Omental fat pad (tissue), 4 donors: ENCODE measurements at places on chromosomes 11 and 22. TPM values are rescaled to one million over a fixed set of nuclear protein-coding genes. Genes with fewer than 3 reads are reported as not detected.
A peak's percentile ranks its signal among the peaks of the same experiment; 100 is the strongest.

The GTSE1 gene
- 2.5 TPM for total RNA-seq

The SPATA19 gene
- total RNA-seq, result not detected

DNA sequence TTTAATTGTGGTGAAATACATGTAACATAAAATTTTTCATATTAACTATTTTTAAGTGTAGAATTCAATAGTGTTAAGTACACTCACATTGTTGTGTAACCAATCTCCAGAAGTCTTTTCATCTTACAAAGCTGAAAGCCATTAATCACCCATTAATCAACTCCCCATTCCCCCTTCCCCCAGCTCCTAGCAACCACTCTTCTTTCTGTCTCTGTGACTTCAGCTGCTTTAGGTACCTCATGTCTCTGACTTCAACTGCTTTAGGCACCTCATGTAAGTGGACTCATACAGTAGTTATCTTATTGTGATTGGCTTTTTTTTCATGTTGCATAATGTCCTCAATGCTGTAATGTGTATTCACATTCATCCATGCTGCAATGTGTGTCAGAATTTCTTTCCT is 150.8 kb upstream of the NTM start:
- no peak for DNase-seq

- no peak for DNase-seq
These were observed 360.3 kb upstream of the SYN3 start for GRCh38 chr22:33418484-33418883.

- DNase-seq, result no peak
These were observed 6.1 kb downstream of the MRPL11 start for GRCh38 chr11:66432597-66432996.

The PTDSS2 gene
- total RNA-seq, result 45.2 TPM

The NXPE1 gene
- not detected for total RNA-seq

DNA sequence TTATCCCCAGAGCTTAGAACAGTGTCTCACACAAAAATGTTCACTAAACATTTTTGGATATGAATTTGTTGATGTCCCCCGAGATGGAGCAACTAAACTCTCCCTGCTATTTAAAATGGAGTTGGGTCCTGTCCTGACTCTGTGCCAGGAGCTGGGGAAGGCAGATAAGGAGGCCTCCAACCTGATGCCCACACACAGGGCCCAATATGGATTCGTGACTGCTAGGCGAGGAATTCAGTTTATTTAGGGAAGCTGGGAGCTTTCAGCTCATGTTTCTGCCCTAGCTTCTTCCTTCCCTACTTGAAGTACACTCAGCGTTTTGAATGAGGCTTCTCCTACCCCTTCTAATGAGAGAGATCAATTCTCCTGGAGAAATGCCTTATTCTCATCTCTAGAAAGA is 373.0 kb upstream of the LARGE1 start:
- no peak for DNase-seq

DNA sequence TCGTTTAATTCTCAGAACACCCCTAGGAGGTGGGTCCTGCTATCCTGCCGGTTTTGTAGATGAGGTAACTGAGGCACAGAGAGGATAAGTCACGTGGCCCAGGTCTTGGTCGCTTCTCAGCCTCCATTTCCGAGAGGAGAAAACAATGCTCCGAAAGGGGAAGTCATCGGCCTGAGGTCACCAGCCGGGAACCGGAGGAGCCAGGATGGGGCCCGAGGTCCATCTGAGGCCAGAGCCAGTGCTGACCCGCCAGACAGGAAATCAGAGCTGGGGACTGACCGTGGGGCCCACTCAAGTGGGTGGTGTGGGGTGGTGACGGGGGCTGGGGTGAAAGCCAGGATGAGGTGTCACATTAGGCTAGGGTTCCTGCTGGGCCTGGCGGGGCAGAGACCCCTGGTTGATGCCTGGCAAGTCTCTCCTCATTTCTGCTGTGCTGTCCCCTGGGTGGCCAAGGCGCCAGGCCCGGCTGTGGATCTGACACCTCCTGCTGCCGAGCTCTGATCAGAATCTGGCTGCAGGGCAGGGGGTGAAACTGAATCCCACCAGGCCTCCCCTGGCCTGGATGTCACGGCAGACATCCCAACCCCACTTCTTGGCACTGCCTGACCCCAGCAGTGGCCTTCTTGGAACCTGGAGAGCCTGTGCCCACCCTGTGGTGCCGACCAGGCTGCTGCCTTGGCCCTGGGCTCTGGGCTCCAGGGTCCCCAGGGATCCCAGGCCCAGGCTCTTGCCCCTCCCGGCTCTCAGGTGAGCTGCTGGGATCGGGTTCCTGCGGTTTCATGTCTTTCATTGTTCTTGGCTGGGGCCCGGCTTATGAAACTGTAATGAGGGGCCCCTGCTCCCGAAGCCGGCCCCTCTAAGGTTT is 12.0 kb downstream of the TRIOBP start:
- DNase-seq, result no peak

The TUB gene
- 24.4 TPM for total RNA-seq

GRCh38 chr11:2825889-2826678 is 59.5 kb downstream of the CDKN1C start:
- peak; percentile 70 for DNase-seq

GRCh38 chr11:16226245-16226644 is 130.1 kb downstream of the SOX6 start:
- DNase-seq, result no peak

- no peak for DNase-seq
These were observed 106.8 kb downstream of the TRIM29 start for GRCh38 chr11:120031156-120031555.

DNA sequence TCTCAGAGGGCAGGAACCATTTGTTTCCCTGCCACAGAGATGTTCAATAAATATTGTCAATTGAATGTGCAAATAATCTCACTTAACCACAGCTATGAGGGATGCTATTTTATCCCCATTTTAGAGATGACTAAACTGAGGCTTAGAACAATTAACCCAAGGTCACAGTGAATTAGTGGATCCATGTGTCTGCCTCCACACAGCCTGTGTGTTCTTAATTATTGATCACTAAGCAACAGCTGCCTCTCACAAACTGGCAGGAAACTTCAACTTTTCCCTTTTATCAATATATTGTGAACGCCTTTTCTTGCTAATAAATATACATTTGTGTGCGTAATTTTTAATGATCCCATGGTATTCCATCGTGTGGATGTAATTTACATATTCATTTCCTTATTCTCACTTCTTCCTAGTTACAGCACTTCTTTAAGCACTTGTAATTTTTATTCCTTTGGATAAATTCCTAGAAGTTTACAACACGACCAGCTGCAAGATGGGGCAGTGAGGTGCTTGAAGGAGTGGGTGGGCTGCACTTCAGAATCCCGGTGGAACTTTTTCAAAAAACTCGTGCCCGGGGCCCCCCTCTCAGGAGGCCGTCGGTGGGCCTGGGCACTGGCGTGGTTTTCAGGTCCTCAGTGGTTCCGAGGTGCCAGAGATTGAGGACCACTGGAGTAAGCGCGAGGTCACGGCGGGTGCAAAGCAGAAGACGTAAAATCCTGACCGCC is 915 bp upstream of the SREBF2 start:
- DNase-seq, result no peak

DNA sequence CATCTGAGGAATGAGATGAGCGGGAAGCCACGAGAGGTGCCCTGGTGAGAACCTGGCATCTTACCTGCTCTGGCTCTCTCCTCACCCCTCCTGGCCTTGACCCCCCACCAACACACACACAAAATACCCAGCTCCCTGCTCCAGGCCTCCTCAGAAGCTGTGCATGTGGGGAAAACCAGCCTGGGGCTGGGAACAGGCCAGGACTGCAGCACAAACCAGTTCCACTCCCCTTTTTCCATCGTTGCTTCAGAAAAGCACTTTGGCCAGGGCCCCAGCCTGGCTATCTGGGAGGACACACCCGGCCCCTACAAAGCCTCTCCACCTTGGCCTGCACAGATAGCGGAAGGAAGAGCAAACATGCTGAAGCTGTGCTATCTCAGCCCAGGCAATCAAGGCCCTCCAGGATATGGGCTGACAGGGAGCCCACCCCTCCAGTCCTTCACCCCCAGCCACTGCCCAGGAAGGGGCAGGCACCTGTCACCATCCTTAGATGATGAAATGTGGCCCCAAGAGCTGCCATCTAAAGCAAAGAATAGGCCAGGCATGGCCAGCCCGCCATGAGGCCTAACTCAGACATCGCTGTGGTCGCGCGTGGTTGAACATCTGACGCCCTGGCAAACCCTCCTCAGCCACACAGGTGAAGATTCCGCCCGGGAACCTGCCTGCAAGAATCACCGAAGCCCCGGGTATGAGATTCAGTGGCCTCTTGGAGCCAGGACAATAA is 35.4 kb downstream of the PISD start:
- no peak for DNase-seq

The DBX1 gene
- total RNA-seq, result not detected

The GAL3ST3 gene
- not detected for total RNA-seq

DNA sequence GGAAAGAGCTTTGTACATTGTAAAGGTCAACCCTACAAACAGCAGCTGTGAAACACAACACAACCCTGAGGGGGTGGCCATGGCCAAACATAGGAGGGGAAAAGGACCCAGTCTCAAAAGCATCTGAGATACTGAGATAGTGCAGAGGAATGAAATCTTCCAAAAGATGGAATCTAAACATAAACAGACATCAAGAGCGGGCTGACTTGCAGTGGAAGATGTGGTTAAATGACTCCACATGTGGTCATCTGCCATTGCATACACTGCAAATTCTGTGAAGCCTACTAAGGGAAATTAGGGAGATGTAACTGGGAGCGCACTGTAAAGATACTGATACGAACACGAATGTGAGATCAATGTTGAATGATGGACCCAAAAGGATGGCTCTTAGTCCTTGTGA is 22.0 kb downstream of the BDNF start:
- no peak for DNase-seq

The KRTAP5-7 gene
- total RNA-seq, result not detected

- DNase-seq, result no peak
These were observed 434 bp downstream of the BANF1 start for GRCh38 chr11:66002648-66003225.

- DNase-seq, result no peak
These were observed 79.6 kb downstream of the CELSR1 start for GRCh38 chr22:46457502-46458488.

DNA sequence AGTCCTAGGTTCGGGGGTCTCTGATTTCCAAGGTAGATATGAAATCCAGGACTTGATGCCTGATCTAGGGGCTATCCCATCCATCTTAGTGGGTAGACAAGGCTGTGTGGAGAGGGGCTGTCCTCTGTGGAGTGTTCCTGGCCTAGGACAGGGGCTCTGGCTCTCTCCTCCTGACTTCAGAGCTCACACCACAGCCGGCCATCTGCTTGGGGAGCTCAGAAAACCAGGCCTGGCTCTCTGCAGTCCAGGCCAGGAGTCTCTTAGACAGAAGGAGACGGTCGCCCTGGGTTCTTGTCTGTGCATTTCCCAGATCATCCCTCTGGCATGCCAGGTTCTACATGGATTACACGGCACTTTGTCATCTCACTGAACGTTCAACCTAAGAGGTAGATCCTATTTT is 17.9 kb downstream of the TUB start:
- DNase-seq, result no peak

- DNase-seq, result no peak
These were observed 5.0 kb downstream of the NAGA start for GRCh38 chr22:42065438-42066125.

DNA sequence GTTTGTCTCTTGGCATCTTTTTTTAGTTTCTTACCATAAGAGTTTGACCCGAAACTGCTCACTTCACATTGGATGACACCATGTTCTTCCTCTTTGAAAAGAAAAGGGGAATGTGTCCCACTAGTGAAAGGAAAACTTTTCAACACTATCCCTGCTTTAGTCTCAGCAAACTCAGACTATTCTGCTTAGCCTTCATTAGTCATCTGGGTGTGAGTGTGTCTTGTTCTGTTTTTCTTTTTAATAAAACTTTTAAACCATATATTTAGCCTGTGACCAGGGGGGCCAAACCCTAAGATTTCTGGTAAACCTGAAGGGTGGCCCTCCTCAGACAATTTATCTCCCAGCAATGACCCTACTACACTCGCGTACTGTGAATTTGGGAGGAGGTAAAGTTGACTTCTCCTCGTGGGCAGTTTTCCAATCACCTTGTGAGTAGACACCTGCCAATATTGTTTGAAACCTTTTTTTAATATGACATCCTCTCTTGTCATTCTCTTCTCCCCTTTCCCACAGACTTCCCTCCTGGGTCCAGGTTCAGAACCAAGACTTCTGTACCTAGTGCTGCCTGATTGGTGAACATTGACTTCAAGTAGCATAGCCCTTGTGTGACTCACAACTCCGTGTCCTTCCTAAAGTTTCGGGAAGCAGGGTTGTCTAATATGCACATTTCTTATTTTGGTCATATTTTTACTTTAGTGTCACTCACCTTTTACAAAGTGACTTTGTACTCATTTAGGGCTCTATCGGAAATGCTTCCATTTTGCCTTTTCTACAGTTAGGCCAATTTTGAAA is 39.9 kb downstream of the DBX1 start:
- no peak for DNase-seq

DNA sequence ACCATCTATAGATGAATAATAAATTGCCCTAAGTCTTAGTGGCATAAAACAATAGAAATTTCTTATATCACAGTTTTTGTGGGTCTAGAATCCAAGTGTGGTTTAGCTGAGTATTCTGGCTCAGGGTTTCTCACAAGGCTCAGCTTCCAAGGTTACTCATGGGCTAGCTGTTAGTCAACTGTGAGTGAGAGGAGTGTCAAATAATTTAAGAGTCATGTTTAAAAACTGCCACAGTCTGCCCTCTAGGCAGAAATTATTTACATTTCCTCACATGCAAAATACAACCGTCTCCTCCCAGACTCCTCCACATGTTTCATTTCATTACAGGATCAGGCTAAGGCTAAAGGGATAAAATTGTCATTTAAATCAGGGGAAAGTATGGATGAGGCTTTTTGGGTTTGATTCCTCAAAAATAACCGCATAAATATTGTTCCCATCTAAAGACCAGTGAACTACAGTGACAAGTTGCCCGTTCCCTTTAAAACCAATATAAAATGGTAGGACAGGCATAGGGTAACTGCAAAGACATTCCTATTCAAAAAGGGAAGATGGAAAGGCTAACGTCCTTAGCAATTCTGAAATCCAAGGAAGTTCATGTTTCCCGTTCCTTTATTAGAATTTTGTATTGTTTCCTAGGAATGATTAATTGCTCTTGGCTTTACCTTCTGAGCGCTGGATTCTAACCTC is 324.3 kb downstream of the DYNC2H1 start:
- DNase-seq, result no peak

The GAL3ST1 gene
- total RNA-seq, result 1.4 TPM

DNA sequence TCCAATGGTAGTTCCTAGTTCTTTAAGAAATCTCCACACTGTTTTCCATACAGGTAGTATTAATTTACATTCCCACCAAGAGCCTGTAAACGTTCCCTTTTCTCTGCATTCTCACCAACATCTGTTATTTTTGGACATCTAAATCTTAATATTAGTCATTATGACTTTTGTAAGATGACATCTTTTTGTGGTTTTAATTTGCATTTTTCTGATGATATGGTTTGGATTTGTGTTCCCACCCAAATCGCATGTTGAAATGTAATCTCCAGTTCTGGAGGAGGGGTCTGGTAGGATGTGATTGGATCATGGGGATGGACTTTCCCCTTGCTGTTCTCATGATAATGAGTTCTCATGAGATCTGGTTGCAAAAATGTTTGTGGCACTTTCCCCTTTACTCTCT is 89.0 kb downstream of the MUC15 start:
- no peak for DNase-seq

GRCh38 chr11:17821648-17822400 is 87.2 kb downstream of the KCNC1 start:
- DNase-seq, result no peak

The LDLRAD3 gene
- 15.6 TPM for total RNA-seq
